ENCODE measurements at places on chromosomes 2 and 18.
A peak's percentile ranks its signal among the peaks of the same experiment; 100 is the strongest.

DNA sequence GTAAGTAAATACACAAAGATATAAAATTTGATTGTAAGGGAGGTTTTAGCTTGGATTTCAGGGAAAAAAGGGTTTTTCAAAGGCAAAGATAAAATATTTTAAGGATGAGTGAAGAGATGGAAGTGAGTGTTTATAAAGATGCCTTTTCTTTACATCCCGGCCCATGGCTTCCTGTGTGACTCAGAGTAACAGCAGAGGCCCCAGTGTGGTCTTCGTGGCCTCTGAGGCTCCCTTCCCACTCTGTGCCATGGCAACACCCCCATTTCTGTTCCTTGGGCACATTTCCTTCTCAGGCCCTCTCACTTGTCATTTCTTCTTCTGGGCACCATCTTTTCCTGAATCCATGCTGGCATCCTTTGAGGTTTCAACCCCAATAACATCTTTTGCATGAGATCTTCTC lies 92.6 kb upstream of the TMEM18 start:
- DNase-seq, result no peak

GRCh38 chr2:176158186-176158591 lies 1.1 kb downstream of the HOXD3 start:
- DNase-seq, result no peak

GRCh38 chr2:46954951-46955571 lies 39.5 kb upstream of the MCFD2 start:
- DNase-seq, result peak; percentile 79

DNA sequence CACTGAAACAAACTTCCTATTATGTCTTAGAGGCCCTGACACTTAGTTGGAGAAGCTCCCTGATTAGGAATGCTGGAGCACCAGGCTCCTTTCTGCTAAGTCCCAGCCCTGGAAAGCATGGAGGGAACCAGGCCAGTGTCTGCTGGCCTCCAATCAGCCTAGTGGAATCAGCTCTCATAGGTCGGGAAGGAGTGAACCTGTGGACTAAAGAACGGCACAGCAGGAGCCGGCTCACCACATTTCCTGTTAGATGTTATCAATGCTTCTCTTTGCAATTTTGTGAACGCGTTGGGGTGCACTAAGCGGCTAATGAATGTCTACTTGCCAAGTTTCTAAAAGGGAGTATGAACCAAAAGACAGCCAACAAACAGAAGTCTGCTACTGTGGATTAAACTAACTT lies 296.6 kb downstream of the NAPG start:
- DNase-seq, result no peak

- no peak for DNase-seq
Measured at GRCh38 chr2:8427211-8427610, 254.6 kb upstream of the ID2 start.

DNA sequence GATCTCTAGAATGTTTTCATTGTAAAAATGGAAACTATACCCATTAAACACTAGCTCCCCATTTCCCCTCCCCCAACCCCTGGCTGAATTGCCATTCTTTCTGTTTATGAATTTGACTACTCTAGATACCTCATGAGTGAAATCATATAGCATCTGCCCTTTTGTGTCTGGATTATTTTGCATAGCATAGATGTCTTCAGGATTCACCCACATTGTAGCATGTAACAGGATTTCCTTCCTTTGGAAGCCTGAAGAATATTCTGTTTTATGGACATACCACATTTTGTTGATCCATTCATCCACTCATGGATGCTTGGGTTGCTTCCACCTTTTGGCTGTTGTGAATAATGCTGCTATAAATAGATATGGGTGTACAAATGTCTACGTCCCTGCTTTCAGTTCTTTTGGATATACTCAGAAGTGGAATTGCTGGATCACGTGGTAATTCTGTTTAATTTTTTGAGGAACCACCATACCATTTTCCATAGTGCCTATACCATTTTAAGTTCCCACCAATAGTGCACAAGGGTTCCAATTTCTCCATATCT lies 7.7 kb upstream of the ASB1 start:
- no peak for DNase-seq

GRCh38 chr2:162333968-162334367 lies 10.0 kb upstream of the GCA start:
- no peak for DNase-seq

DNA sequence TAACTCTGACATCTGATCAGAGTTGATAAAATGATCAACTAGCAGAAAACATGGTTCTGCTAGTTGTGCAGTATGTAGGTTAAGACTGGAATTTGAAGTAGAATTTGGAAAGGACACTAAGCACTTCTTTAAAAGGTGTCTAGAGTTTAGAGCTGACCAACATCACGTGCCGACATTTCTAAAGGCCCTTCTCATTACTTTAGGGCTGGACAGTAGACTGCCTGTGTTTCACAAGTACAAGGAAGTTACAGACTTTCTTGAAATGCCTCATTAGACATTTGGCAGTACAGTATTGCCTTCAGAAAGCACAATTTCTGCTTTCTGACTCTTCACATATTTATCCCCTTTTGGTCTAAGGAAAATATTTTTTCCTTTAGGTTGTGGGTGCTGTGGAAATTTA lies 255.3 kb downstream of the ZNF385B start:
- DNase-seq, result no peak

GRCh38 chr18:36378205-36378604 lies 80.7 kb downstream of the FHOD3 start:
- no peak for DNase-seq

GRCh38 chr2:24482251-24482971 lies 8.6 kb upstream of the NCOA1 start:
- DNase-seq, result no peak

DNA sequence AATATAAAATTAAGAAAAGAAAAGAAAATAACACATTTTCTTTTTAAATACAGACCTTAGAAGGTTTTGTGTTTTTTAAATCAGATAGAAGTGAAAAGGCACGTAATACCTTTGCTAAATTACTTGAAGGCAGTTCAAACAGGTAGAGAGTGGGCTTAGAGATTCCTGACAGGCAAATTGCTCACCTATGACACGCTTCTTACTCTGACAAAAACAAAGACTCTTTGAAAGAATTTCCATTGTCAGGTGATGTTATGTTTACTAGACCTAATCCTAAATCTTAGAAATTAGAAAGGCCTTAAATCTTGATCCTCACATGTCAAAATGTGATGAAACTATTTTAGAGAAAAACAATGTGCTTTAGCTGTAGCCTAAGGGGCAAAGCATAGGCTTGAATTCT lies 522.9 kb downstream of the SOX11 start:
- no peak for DNase-seq

- DNase-seq, result no peak
Measured at GRCh38 chr2:61632276-61633169, 94.4 kb upstream of the XPO1 start.

GRCh38 chr18:5975111-5976002 lies 80.0 kb upstream of the TMEM200C start:
- no peak for DNase-seq

- no peak for DNase-seq
Measured at GRCh38 chr2:234100686-234101085, 50.2 kb downstream of the SPP2 start.

- peak; percentile 80 for DNase-seq
Measured at GRCh38 chr2:85243101-85244072, 84.4 kb downstream of the TGOLN2 start.

DNA sequence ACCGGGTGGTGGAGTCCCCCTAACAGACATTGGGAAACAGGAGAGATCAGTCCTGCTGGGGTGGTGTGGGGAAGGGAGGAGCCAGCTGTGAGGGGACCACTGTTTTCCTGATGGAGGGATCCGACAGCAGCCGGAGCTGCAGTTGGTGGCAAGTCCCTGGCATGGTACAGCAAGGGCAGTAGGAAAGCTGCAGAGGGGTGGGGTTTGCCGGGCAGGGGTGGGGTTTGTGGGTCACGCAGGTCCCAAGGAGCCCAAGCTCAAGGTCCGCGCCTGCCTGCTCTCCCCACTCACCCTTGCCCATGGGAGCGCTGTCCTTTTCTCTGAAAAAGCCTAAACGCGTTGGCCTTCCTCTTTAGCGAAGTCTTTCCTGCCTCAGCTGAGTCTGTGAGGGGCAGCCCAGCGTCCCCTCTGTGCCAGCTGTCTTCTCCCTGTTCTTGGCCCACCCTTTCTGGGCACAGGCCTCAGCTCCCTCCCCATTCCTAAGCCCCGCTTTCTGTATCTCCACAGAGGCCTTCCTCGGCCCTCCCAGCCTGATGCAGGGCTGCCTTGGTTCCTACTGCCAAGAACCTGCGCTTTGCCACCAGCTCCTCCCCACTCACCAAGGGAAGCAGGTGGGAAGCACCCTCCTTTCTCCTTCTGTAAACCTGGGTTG lies 29.3 kb upstream of the INHBB start:
- no peak for DNase-seq

DNA sequence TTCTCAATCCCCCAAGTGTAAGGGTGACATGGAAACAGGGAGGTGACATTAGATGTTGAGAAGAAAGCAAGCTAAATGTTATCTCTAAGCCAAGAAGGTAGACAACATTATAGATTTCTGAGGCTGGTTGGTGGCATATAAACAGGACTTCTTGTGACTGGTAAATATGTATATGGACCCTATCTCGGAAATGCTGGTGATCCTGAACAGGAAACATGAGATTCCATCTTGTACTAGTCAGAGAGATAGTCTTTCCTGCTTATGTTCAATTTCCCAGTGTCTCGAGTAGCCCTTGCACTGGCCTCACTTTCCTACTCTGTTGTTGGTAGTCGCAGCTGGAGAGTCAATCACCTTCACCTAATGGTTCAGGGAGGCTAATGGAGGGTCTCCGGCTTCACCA lies 26.8 kb downstream of the MOGAT1 start:
- no peak for DNase-seq

- peak; percentile 69 for DNase-seq
Measured at GRCh38 chr2:26581991-26582842, 58.9 kb downstream of the CIB4 start.

- DNase-seq, result peak; percentile 38
Measured at GRCh38 chr2:236687296-236687965, 117.8 kb downstream of the ACKR3 start.

DNA sequence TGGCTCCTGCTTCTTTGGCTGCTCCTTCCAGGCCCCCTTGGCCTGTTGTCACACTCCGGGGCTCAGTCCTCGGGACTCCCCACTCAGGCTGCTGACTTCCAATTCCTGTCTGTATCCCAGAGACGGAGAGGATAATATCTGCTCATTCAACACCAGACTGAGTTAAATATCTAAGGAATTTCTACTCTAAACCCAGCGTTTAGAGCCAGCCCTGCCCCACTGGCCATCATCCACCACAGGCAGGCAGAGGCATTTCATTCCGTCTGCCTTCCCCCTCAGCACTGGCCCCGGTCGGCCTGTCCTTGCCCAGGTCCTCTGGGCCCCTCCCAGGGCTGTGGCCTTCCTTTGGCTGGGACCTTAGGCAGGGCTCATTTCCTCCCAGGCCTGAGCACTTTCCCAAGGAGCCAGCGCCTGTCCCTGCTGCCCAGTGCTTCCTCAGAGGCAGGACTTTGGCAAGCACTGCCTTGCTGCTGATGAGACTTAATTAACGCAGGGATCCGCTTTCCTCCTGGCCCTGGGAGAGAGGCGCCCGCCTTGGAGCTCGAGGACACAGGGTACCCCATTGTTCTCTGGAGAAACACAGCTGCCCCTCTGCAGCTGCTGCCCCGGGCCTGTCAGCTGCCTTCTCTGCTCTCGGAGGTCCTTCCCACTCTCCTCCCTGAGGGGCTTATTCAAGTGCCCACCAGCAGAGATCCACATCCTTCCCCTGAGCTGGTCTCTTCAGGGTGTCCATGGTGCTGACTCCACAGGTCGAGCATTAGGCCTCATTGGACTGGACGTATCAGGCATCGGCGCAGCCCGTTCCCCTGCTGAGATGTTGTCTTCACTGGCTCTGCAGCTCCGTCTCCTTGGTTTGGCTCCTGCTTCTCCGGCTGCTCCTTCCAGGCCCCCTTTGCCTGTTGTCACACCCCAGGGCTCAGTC lies 42.8 kb downstream of the ATOH8 start:
- peak; percentile 65 for DNase-seq

GRCh38 chr18:50776383-50776782 lies 43.4 kb downstream of the MRO start:
- no peak for DNase-seq

- DNase-seq, result no peak
Measured at GRCh38 chr2:153386481-153386897, 92.1 kb downstream of the RPRM start.

GRCh38 chr18:79522451-79523205 lies 126.9 kb downstream of the NFATC1 start:
- DNase-seq, result peak; percentile 77

- DNase-seq, result peak; percentile 67
Measured at GRCh38 chr2:86703704-86704361, 16.3 kb upstream of the RMND5A start.

GRCh38 chr18:6311456-6312215 lies 103.1 kb downstream of the L3MBTL4 start:
- DNase-seq, result no peak

DNA sequence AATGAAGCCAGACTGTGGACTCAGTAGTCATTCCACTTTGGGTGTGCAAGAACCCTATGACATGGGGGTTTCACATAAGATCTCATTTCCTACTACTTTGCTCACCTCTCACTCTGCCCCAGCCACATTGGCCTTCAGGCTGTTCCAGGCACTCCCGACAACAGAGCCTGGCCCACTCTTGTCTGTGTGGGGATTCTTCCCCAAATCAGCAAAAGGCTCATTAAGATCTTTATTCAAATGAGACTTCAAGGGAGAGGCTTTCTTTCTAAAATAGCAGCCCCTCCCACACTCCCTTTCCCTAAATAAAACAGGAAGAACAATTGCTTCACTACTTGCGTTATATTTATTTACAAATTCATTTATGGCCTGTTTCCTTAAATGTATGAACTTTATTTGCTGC lies 3.5 kb upstream of the CDC42EP3 start:
- no peak for DNase-seq

DNA sequence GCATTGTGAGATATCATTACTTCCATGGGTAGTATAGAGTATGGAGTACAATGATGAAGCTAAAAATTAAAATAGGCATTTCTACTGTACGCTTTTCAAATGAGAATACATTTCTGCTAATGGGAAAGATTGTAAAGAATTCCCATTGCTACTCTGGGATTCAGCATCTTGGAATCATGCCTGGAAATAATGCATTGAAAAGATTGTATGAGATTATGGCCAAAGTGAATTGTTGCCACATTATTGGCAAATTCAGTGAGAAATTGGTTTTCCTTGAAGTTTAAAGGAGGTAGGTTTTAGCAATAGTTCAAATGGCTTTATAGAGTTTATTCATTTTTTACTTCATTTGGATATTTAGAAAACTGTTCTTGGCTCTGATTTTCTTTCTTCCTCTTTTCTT lies 157.9 kb downstream of the GULP1 start:
- no peak for DNase-seq

GRCh38 chr2:48793671-48794070 lies 38.1 kb upstream of the LHCGR start:
- no peak for DNase-seq

DNA sequence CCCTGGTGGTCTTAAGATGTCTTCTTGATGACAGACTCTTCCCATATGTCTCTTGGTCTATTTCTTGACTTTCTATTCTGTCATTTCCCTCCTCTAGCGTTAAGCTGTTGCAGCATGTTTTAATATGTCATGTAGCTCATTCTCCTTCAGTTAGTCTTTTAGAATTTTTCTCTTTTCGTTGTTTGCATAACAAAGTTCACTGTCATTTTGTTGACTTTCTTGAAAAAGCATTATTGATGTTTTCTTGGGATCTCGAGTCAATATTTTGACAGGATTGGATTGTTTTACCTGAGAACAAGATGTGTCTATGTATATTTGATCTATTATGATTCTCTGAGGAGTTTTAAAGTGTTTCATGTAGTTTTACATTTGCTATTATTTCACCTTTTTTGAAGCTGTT lies 24.8 kb downstream of the SOCS6 start:
- no peak for DNase-seq

GRCh38 chr18:14100503-14101286 lies 31.5 kb downstream of the ZNF519 start:
- no peak for DNase-seq

GRCh38 chr2:241951920-241952319 lies 82.4 kb downstream of the RTP5 start:
- peak; percentile 58 for DNase-seq
